NCI-H526 treated with DMSO at 0.1 percent for 48 hours (cell line): ENCODE measurements at places on chromosomes 13 and 19.

DNA sequence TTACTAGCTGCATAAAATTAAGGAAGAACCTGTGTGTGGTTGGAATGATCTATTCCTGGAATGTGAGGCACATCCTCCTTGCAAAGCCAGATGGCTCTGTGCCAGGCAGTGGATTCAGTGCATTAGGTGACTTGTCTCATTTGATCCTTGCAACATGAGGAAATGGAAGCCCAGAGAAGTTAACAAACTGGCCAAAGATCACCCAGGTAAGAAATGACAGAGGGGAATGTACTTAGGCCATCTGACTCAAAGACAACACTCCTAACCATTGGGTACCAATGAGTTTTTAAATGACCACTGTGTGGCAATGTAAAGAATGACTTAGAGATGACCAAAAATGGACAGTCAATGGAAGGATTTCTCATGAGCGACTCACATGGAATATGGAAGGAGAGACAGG is 114.2 kb upstream of the RXFP2 start:
- DNase-seq = no peak

DNA sequence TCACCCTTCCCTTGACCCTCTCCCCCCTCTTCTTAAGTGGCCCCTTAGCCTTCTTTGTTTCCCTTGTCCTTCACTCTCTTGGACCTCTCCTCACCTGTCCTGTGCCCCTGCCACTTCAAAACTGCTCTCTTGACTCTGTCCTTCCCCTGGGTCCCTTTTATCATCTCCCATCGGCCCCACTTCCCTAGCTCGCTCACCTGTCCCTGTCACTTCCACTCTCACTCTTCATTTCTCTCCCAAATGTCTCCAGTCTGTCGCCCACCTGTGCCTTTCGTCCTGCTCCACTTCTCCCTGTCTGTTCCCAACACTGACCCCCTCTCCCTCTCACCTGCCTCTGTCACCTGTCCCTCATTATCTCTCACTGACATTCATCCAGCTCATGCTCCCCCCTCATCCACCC is 699 bp downstream of the IFNL1 start:
- no peak for DNase-seq

DNA sequence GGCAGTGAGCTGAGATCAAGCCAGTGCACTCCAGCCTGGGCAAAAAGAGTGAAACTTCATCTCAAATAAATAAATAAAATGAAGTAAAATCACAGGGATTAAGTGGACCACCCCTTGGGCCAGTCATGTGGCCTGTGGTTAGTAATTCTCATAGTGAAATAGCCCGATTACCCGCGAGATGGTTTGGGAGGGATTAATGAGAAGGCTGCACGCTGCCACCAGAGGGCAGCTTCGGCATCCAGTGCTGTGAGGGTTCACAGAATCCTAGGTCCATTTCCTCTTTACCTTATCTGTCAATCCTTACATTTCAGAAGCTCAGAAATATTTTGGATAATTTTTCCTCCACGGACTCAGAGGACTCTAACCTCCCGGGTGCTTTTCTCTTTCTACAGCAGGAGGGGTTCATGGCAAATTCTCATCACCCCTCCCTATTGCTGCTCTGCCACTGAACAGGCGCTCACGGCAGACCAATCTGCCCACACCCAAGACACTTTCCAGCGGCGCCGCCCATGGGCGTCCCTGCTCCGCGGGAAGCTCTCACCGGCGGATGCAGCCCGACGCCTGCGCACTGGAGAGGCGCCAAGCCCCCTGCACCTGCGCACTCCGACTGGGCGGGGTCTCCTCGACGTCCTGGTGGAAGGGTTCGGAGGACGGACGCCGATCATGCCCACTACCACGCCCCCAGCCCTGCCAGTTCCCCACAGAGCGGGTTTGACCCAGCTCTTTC is 11.0 kb downstream of the ZNF835 start:
- DNase-seq = no peak

GRCh38 chr13:39251340-39251739 is 213.1 kb downstream of the NHLRC3 start:
- DNase-seq = no peak

DNA sequence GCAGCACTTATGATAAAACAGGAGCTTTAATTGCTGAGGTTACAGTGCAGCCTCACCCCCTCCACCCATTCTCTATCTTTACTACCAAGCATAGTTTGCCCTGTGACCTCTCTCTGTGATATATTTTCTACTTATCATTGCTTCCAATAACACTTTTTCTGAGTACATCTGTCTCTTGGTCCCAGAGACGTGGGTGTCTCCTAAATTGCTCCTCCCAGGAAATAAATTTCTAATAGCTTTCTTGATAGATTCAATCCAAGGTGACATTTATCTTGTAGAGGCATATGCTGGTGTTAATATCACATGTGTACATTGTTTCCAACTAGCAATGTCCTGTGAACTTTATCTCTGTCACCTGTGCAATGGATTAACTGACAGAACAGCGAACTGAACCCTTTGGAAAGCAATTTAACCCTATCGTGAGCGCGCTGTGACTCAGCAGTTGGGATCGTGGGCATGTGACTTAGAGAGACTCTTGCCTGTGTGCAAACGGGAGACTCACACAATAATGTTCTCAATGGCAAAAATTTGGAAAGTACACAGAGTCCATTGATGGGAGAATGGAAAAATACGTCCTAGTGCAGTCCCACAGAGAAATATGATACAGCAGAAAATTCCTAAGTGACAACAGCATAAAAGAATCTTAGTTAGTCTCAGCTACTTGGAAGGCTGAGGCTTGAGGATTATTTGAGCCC is 7.0 kb upstream of the MAP2K2 start:
- DNase-seq = no peak

- DNase-seq = no peak
Observed at GRCh38 chr13:43805071-43805468, 18.3 kb upstream of the ENOX1 start.

GRCh38 chr13:51630288-51630615 is 46.0 kb downstream of the WDFY2 start:
- DNase-seq = no peak

GRCh38 chr19:32241932-32242710 is 103.3 kb upstream of the ZNF507 start:
- no peak for DNase-seq

- DNase-seq = no peak
Observed at GRCh38 chr19:35290381-35291127, 1.4 kb upstream of the MAG start.
